ENCODE measurements at places on chromosomes 5 and 9.

DNA sequence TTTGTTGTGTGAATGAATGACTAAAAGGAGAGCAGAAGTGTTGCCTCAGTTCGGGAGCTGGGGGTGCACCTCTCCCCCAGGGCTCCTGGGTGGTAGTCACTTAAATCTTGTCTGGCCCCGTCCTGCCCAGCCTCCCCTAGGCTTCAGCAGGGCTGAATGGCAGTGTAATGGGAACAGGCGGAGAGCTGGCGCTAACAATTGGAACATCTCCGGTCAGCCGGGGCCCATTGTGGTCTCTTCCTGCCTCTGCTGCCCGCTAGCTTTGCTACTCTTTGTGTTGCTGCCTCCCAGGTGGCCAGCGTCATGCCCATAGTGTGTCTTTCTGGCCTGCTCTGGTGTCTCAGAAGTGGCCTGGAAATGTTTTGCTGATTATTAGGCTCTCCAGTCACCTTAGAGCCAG lies 62.3 kb downstream of the RGS3 start:
- no peak for DNase-seq

DNA sequence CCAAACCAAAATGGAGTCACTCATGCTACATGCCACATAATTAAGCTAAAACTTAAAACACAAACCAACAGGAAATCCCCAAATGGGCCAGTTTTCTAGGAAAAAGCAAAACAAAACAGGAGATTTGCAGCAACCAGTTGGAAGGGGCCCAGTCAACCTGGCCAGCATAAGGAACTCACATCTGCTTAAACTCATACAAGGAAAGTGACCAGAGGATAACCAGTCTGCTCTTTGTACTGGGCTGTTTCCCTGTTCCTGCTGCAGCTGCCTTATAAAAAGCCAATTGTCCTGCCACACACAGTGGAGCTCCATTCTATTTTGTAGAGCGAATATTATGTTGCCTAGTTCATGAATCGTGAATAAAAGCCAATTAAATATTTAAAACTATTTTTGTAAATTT lies 29.5 kb upstream of the PTPDC1 start:
- no peak for DNase-seq

- DNase-seq, result no peak
Measured at GRCh38 chr5:77973253-77973609, 197.1 kb upstream of the TBCA start.

- DNase-seq, result no peak
Measured at GRCh38 chr5:124090115-124090514, 578.1 kb downstream of the CSNK1G3 start.
